Endodermal cell (in vitro differentiated cells): ENCODE measurements at places on chromosomes 7 and 10. TPM values are rescaled to one million over a fixed set of nuclear protein-coding genes. Genes with fewer than 3 reads are reported as not detected.

DNA sequence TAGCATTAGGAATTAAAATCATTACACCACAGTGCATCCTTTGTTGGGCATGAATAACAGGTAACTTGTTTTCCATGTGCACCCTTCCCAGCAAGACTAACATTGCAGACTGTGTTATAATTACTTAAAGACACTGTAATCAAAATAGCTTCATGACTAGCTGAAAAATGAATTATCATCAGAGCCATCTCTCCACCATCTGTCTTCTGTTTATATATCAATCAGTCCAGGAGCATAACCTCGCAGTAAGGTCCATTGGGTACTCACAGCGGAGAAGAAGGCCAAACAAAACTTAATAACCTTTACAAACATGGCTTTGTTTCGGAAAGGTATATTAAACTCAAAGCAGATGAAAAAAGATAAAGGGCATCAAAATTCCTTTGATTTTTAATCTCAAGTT lies 90.6 kb downstream of the ODAD2 start:
- DNase-seq: no peak

- DNase-seq: no peak
These were observed 15.6 kb downstream of the RPA3 start for GRCh38 chr7:7702826-7703225.

Gene TLL2
- total RNA-seq: 0.16 and 0.18 TPM in 2 replicates

Gene SPAG6
- total RNA-seq: 1.8 to 2.1 TPM (median 1.9 TPM) in 3 replicates

- peak; percentile 31 for DNase-seq
These were observed 11.4 kb downstream of the ZNF488 start for GRCh38 chr10:47372726-47373125.

DNA sequence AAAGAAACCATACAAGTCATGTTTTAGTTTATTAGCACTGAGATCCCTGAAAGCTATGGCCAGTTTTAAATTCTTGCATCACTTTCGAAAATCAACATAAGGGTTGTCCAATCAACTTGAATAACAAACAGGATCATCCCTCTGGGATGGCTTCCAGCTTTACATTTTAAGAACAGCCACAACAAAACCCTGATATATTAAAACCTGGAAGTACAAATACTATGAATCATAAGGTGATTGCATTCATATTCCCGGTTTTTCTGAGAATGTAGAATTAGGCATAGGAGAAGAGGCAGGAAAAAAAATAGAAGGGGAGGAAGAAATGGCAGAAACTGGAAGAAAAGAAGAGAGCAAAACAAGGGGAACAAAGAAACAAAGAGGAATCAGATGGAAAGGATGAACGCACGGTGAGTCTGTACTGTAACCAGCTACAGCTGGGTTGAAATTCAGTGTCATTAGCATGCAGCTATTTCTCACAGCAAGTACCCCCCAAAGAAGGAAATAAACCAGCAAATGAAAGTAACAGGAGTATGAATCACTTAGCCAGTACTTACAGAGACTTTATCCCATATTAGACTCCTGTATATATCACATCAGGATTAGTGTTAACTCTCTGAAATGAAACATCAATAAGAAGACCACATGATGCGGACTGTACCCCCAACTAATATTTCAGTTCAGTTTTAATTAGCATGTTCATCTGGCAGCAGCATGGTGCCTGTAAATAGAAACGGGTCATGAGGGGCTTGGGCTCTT lies 301.3 kb downstream of the RNLS start:
- no peak for DNase-seq

- no peak for DNase-seq
These were observed 56.5 kb upstream of the HELLS start for GRCh38 chr10:94489107-94489506.

- no peak for DNase-seq
These were observed 40.2 kb upstream of the GPAM start for GRCh38 chr10:112223725-112224124.

Gene SRRM3
- 3.9 and 5.0 TPM in 2 replicates for total RNA-seq

Gene AKR1B15
- not detected in 3 replicates for total RNA-seq
